ENCODE measurements at places on chromosomes 7 and 10.

DNA sequence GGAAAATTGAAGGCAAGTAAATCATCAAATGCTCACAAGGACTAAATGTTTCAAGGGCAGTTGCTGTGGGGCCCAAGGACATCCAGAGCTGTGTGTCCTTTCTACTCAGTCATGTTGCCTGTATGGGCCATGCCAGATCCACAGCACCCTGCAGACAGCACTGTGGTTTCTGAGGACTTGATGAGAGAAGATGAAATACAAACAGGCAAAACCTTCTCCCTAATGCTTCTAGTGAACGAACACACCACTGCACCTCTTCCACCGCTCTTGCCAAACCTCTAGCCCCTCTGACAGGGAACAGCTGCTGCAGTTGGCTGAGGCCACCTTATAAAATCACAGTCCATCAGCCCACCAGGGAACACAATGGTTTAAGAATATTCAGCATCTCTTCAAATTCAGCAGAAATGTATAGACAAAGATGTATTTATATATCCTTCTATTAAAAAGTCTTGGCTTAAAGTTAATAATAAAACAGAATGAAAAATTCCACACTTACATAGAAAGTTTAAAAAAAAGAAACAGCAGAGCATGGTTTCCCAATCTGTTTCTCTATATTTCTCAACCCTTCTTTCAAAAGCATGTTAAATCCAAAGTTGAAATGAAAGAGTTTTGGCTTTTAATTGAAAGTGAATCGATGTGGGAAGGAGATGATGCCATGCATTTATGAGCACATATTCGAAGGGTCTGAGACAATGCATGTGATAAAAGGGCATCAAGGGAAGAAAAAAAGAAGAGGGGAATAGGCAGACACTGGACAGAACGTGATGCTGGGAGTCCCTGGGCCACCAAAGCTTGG lies 14.0 kb downstream of the CYP3A7 start:
- DNase-seq, result no peak

- DNase-seq, result no peak
Observed at GRCh38 chr7:89002981-89003956, 207.7 kb upstream of the TEX47 start.

DNA sequence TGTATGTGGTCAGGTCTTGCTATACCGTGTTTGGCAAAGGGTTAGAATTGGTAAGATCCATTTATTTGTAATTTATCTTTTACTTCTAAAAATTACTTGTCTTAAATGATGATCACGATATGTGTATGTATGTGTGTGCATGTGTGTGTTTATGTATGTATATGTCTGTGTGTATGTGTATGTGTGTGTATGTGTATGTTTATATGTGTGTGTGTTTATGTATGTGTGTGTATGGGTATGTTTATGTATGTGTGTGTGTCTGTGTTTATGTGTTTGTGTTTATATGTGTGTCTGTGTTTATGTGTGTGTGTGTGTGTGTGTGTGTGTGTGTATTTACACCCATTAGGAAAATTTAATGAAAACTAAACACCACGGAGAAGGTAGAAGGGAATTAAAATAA lies 176.9 kb upstream of the FZD8 start:
- no peak for DNase-seq

- no peak for DNase-seq
Observed at GRCh38 chr7:53422291-53422690, 386.9 kb downstream of the POM121L12 start.

DNA sequence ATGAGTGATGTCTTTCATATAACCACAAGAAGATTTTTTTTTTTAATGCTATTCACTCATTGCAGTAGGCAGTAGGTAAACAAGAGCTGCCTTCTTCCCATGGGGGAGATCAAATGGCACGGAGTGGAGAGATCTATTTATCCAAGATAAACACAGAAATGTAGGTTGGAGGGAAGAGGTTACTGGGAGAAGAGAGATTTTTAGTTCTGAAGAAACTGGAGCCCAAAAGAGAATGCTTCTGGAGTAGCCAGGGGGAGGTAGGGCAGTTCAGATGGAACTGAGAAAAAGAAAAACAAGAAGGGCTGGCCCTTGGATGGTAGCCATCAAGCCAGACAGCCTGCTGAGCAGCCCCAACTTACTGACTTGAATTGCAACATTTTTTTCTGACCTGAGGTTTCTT lies 270.1 kb upstream of the TPK1 start:
- DNase-seq, result no peak

DNA sequence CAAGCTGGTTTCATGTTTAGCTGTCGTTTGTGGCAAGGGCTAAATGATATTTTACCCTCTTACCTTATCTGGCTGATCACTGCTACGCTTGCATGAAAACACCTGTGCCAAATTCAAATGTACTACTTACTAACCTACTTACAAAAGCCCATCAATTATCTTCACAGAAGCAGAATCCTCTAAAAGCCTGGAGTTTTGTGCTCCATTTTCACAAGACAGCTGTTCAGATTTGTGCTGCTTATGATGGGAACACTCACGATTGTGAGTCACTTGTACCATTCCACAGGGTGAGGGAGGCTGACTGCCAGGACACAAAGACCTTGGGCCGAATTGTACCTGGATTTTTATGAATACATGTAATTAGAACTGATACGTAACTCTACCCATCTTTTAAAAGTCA lies 245.0 kb upstream of the NPY start:
- no peak for DNase-seq

DNA sequence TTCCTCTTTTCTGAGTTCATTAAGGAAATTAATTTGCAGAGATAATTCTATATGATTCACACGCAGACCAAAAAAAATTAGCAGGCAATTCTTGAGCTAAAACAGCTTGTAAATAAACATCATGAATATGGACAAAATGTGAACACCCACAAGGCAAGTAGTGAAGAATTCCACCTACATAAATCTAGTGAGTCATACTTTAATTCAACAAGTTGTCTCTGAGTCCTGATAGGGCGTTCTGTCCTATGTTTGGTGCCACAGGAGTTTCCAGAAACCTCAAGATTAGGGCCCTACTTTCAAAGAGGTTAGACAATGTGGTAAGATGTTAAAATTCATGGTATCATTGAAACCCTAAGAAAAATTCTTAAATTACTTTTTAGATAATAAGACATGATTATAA lies 122.3 kb downstream of the SGMS1 start:
- no peak for DNase-seq

- no peak for DNase-seq
Observed at GRCh38 chr7:5691606-5692005, 89.9 kb downstream of the RNF216 start.

DNA sequence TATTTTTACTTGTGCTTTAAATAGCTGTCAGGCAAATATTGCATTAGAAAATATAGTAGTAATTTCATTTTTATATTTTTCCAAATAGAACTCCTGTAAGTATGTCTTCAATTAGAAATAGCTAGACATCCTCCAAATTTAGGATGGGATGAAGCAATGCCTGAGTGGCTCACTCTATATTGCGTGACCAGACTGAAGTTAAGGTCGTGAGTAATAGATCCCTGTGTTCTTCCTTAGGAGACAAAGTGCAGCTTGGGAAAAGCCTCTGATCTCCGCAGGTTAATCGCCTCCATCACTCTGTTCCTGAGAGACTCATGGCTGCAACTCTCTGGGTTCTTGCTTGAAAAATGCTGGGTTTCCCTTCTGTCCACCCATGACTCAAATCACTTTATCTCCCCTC lies 484.8 kb upstream of the ANKRD30A start:
- DNase-seq, result no peak

DNA sequence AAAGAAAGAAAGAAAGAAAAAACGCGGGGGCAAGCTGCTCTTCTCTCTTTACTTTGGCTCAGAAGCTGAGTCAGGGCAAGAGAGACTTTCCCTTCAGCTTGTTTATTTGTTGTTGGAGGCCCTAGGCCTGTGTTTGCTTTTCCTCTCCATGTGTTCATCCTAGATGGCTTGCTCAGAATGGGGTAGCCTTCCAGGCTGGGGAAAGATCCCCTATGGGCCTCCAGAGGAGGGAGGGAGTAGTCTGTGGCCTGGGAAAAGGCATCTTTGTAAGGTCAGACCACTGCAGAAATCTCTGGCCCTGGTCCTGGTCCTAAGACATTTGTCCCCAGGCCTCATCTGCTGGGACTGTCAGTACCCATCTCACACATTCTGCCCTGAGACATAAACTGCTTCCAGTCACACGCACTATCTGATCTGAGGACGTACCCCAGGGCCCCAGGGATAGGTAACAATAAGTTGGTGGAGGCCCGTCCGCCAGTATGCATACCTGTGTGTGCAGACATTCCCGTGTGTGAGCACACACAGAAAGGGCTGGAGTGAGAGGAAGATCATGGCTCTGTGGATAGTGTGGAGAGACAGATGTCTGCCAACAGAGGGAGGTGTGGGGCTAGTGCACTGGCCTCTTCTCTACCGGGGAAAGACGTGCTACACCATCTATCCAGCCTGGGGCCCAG lies 4.9 kb upstream of the SCD start:
- DNase-seq, result no peak

GRCh38 chr10:11434324-11434723 lies 177.1 kb downstream of the USP6NL start:
- DNase-seq, result no peak

DNA sequence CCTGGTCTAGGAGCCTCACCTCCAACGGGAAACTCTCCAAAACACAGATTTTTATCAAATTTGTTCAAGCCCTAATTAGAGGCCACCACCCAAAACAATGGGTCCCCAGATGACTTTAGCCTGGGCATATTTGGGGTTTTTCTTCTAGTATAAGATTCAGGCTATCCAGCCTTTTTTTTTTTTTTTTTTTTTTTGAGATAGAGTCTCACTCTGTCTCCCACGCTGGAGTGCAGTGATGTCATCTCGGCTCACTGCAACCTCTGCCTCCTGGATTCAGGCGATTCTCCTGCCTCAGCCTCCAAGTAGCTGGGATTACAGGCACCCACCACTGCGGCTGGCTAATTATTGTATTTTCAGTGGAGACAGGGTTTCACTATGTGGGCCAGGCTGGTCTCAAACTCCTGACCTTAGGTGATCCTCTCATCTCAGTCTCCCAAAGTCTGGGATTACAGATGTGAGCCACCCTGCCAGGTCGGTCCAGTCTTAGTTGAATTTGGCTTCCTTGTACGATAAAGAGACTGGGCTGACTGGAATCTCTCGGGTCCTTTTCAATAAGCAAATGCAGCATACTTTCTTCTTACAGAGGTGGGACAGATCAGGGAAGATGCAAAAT lies 91.4 kb upstream of the KLF6 start:
- DNase-seq, result no peak

- no peak for DNase-seq
Observed at GRCh38 chr10:114444819-114445218, 40.5 kb upstream of the AFAP1L2 start.

DNA sequence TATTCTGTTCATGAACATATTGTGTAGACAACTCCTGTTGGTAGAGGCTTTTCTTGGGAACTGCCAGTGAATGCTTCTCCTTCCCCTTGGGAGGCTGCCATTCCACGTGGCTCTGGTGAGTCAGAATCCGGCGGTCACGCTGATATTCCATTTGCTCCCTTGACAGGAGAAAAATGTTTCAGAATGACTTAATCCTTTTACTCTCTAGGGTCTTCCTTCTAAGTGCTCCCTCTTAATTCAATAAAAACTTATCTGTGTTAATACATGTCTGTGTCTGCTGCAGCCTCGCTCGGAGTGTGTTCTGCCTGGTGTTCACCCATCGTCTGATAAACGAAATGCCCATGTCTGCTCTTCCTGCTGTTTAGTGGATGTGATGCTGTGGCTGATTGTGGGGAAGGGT lies 278.6 kb downstream of the ARHGAP12 start:
- DNase-seq, result no peak

GRCh38 chr7:93945756-93946535 lies 24.4 kb downstream of the GNG11 start:
- no peak for DNase-seq

- no peak for DNase-seq
Observed at GRCh38 chr7:11203683-11204082, 230.0 kb downstream of the PHF14 start.

DNA sequence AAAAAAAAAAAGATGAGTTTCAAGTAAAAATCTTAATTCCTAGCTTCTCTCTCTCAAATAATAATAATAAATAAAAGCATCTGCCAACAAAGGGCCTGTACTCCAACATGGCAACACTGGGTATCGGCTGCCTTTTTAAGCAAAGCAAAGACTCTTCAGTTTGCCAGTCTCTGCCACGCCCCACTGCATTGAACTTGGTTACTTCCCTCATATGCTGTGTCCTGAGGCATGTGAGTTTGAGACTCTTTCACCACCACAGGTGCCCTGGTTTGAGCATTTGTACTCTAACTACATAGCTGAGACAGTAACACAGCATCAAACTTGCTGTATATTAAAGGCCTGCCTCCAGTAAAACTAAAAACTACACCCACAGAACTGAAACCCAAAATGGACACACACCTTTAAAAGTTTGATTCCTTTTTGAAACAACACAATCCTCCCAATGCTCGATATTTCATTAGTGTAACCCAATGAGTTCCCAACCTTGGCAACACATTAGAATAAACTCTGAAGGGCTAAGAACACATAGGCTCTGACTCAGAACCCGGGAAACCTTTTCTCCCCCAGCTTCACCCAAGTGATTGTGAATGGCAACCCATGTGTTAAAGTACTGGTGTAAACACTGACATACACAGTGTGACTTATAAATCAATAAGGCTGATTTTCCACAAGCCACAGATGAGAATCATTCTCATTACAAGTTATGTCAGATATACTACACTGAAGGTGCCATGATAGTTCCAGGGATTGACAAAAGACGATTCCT lies 12.0 kb downstream of the JAZF1 start:
- DNase-seq, result no peak

DNA sequence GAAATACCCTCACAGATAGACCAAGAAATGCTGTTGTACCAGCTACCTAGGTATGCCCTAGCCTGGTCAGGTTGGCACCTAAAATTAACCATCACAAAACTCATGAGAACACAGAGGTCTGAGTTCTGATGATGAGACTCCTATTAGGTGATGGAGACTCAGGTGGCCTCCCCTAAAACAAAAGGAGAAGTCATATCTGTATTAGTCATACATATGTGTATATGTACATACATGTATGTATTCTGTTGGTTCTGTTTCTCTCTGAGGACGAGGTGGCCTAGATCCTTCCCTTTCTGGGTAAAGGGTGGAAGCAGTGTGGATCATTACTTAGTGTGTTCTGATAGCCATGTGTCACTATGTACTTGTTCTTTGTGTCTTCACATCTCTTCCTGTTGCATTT lies 207.2 kb upstream of the PRSS1 start:
- DNase-seq, result no peak

GRCh38 chr7:107486041-107486440 lies 16.2 kb downstream of the GPR22 start:
- DNase-seq, result no peak

GRCh38 chr10:103265717-103266329 lies 11.1 kb upstream of the INA start:
- DNase-seq, result no peak

GRCh38 chr10:76640806-76641205 lies 996.8 kb downstream of the KCNMA1 start:
- DNase-seq, result no peak

Data from stimulated activated CD4-positive, alpha-beta T cell treated with anti-CD3 and anti-CD28 coated beads, Interleukin-15, amount 100 ng/mL, for 1 hour (primary cell).